Stimulated activated effector memory CD8-positive, alpha-beta T cell treated with anti-CD3 and anti-CD28 coated beads, Interleukin-12 subunit alpha, Interleukin-12 subunit beta, amount 100 ng/mL, for 72 hours (primary cell): ENCODE measurements at places on chromosomes 3 and 15.

GRCh38 chr3:14633819-14634424, 17.6 kb upstream of the CCDC174 start:
- DNase-seq, result peak; percentile 65

GRCh38 chr15:84666373-84666772, 8.4 kb upstream of the NMB start:
- no peak for DNase-seq

- DNase-seq, result no peak
Observed at GRCh38 chr15:76342382-76343201, 6.0 kb downstream of the ISL2 start.

GRCh38 chr15:35863655-35864054, 317.7 kb upstream of the DPH6 start:
- DNase-seq, result no peak

- no peak for DNase-seq
Observed at GRCh38 chr3:171311784-171312183, 148.4 kb downstream of the TNIK start.

GRCh38 chr15:88042047-88042446, 214.5 kb downstream of the NTRK3 start:
- no peak for DNase-seq

DNA sequence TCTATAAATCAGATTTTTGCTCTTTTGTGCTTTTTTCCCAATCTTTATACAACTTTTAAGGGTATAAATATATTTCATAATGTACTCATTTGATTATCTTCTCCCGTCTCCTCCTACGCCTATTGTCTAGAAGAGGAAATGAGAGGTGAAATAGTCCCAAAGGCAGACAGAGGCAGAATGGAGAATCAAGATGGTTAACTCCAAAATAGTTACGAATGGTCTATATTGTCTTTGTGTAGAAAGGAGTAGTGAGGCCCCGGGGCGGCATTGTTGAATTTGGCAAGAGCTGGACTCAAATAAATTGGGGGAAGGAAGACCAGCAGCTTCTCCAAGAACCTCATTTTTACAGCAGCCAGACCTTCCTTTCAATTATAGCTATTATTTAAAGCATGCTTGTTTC, 23.9 kb downstream of the ITPR1 start:
- no peak for DNase-seq

DNA sequence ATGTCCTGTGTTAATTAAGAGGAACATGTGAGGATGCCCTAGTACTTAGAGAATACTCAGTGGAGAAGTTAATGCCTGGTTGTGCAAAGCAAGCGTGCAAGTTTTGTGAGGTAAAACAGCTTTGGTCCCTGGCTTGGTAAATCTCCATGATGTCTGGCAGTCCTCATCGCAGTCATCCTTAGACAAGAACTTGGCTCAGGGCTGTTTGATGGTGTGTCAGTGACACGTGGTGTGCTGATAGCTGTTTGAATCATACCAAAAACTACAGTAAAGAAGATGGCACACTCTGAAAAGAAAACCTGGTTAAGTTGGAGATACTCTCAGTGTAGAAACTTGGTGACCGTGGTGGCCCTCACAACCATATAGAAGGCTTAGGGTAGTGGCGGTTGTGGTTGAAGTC, 361.7 kb downstream of the FEZF2 start:
- no peak for DNase-seq

- DNase-seq, result no peak
Observed at GRCh38 chr15:30010746-30011145, 72.0 kb upstream of the GOLGA8J start.

- peak; percentile 60 for DNase-seq
Observed at GRCh38 chr3:72977060-72977808, 19.4 kb upstream of the PPP4R2 start.

- no peak for DNase-seq
Observed at GRCh38 chr15:28182216-28182615, 83.1 kb upstream of the OCA2 start.

DNA sequence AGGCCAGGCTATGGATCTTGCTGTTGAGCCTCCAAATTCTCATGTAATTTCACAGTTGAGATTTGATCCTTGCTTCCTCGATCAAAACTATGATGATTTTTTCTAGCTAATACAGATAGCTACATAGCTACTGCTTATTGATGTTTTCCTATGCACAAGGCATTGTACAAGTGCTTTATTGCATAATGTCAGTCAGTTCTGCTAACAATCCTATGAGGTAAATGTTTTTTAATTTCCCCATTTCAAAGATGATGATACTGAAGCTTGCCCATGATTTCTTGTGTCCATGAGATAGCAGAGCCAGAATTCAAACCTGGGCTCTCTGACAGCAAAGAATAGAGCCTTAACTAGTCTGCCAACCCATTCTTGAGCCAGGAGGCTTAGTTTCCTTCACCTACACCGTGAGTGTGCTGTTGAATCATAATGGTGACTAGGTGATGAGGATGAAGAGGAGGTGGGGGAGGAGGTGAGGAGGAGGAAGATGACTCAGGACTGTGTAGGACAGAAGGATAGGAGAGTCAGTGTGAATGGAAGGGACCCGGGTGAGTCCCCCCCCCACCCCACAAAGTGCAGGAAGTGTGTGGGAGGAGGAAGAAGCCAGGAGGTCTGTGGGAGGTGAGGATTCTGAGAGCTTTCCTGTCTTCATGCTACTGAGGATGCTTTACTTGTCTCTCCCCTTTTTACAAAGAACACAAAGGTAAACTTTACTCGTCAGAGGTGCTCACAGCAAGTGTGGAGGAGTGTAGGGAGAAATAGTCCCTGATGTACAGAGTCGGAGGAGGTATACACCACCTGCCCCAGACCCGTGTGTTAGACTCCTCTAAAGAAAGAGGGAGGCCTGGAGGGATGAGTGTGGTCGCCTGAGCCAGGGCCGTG, 3.6 kb downstream of the TAGLN3 start:
- DNase-seq, result peak; percentile 62

DNA sequence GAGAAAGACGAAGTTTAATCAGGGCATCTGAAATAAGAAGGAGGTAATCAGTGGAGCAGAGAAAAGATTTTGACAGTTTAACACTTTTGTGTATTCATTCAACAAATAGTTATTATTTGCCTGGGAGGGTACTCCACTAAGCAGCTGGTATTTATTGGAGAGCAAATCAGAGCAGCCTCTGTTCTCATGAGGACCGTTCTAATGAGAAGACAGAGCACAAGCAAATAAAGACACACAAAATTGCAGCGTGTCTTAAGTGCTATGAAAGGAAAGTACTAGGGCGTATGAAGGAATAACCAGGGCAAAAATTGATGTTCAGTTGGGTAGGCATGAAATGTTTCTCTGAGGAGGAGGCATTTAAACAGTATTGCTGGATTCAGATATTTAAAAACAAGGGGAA, 302.9 kb upstream of the RARB start:
- DNase-seq, result no peak

GRCh38 chr15:65862682-65863081, 6.6 kb upstream of the RAB11A start:
- peak; percentile 22 for DNase-seq

DNA sequence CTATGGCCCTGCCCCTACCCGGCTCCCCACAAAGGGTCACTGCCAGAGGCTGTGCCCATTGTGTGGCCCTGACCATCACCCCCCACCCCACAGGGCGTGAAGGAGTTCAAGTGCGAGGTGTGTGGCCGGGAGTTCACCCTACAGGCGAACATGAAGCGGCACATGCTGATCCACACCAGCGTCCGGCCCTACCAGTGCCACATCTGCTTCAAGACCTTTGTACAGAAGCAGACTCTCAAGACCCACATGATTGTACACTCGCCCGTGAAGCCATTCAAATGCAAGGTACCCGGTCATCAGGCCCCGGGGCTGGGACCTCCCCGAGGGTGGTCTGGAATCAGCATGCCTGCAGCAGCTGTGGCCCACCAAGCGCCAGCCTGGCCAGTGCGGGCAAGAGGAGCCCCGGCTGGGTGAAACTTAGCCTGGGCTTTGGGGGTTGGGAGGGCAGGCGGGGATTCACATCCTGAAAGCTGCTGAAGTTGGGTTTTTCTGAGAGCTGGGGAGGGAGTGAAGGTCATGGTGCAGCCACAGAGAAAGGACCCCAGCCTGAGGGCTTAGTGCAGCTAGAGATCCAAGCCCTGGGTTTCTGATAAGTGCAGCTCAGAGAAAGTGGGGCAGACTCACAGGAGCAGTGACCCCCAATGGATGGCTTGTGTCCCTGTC, 29.2 kb downstream of the IDH2 start:
- no peak for DNase-seq

DNA sequence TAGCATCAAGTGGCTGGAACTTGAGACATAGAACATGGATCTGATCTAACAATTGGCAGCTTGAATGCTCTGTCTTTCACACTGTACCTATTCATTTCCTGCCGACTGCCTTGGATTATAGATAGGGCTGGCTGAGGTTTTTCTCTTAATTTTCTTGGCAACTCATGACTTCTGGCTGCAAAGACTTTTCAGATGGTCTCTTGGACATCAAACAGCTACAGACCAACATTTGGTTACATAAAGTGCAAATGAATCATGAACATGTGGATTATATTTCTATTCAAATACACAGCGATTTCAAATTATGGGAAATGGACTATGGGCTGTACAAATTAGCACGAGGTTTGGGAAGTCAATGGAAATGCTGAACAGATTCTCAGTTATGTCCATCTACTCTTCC, 26.2 kb upstream of the IL16 start:
- no peak for DNase-seq

- no peak for DNase-seq
Observed at GRCh38 chr3:14434126-14434497, 31.7 kb downstream of the SLC6A6 start.

DNA sequence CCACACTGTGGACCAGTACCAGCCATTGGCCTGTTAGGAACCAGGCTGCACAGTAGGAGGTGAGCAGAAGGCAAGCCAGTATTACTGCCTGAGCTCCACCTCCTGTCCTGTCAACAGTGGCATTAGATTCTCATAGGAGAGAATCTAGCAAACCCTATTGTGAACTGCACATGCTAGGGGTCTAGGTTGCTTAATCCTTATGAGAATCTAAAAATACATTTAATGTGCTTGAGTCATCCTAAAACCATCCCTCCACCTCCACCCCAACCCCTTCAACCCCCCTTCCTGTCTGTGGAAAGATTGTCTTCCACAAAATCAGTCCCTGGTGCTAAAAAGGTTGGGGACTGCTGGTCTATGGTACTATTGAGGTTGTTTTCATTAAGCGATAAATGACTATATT, 49.3 kb upstream of the KCNAB1 start:
- DNase-seq, result no peak

DNA sequence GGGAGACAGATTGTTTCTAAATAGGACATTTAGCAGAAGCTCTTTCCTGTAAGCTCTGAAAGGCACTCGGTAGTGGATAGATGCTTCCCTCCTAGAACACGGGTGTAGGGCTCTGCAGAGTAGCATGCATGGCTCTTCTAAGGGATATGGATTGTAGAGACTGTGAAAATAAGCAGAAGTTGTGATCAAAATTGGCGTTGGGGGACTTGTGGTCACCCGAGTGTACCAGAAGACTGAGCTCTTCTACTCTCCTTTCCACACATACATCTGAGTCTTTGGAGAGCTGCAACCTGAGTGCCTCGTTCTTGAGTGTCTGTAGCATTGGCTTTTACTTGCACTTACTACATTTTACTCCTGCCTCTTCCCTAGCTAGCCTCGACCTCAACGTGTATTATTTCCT, 197.7 kb downstream of the LPP start:
- no peak for DNase-seq

DNA sequence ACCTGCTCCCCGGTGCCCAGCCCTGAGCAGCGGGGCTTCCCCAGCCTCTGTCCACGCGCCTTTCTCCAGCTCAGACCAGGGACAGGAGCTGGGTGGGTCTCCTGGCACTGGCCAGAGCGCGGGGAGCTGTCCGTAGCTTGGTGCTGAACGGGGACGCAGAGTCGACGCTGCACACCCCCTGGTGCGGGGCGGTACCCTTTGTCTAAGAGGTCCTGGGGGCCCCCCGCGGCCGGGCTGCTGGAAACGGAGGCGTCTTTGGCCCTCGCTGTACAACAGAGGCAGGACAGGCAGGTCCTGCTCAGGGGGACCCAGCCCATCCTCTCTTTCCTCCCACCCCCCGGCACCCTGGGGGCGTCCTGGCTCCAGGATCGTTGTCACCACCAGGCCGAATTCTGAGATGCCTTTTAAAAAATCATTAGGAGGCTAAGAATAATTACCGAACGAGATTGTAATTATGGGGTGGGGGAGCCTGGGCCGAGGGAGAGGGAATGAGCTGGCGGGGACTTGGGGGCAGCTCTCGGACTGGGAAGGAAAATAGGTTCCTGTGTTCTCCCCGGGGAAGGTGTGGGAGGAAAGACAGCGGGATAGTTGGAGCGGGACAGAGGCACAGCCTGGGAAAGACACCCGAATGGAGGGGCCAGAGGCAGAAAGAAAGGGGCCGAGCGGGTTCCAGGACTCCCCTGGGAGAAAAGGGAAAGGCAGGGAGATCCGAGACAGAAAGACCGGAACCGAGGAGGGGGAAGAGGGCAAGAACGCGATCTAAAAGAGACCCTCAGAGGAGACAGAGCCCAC, 4.1 kb upstream of the SKOR1 start:
- DNase-seq, result no peak

- no peak for DNase-seq
Observed at GRCh38 chr3:72517336-72517735, 330.9 kb downstream of the SHQ1 start.

DNA sequence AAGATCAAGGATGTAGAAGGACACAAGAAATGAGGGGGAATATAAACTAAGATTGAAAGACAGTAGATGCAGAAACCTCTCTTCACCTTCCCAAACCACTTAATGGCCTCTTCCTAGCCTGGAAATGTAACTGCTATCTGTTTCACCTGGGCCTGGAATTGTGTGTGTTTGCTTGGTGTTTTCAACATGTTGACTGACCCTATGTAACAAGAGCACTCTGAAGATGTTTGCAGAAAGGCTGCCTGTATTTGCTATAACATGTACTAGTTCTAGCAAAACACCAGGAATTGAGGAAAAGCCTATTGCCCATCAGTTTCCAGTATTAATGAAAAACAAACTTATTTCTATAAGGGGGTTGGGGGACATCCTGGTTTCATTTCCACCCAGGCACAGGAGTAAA, 248.3 kb downstream of the WDR72 start:
- no peak for DNase-seq

- no peak for DNase-seq
Observed at GRCh38 chr3:50163572-50164455, 8.7 kb downstream of the SEMA3F start.

GRCh38 chr15:80404761-80405553, 775 bp downstream of the ARNT2 start:
- no peak for DNase-seq

- DNase-seq, result no peak
Observed at GRCh38 chr15:34297059-34297458, 40.5 kb downstream of the SLC12A6 start.
